ENCODE measurements at places on chromosomes 7 and 10.

DNA sequence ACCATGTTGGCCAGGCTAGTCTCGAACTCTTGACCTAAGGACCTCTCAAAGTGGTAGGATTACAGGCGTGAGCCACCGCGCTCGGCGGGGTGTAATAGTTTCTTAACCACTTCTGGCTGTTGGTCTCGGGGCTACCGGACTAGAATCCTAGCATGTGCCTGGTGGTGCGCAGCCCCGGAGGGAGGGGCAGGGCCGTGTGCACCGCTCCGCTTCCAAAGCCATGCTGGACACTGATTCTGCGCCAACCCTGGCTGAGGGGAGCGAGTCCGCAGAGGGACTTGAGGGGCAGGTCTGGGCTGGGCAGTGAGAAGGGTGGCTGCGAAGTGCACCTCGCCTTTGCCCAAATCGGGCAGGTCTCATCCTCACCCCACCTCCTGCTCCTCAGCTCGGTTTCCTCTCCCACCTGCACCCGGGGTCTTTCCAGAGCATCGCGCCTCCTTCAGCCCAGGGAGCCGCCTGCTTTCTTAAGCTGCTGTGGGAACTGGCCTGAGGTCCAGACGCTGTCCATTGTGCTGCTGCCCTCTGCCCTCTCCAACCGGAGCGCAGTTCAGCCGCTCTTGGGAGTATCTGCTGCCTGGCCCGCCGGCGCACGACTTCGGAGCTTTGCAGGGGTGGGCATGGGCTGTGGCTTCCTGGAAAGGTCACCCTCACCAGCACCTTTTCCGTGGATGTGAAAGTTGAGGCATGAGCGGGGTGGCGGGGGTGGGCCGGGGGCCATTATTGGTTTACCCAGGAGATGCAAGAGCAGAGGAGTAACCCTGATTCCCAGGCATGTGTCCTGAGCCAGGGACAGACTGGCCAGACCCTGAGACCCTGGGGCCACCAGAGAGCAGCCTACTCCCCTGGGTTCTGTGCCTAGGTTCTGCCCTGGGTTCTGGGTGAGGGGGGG, 422.6 kb upstream of the NUPR2 start:
- DNase-seq: no peak

GRCh38 chr10:77249901-77250459, 387.6 kb downstream of the KCNMA1 start:
- no peak for DNase-seq

DNA sequence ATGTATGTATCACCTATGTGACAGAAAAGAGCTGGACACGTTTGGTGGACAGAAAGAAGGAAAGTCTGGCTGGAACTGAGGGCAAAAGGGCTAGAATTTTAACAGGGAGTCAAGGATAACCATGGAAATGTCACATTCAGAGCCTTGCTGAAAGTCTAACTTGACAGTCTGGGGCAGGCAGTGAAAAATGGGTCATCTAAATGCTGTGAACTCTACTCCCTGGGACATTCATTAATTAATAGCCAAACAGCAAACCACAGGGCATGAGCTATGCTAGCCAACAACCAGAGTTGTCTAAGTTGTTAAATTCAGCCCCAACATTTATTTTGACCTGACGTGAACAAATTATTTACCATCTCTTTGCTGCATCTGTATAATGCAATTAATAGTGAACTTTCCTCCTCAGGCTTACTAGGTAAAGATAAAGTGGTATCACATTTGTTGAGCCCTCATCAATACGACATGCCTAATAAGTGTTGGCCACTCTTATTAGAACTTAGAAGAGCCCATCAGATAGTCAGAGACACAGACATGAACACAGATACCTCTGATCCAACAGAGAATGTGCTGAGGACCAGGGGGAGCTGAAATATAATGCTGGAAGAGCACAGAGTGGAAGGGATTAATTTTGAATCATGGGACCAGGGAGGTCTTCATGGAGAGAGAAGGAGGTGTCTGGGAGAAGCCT, 109.9 kb downstream of the SORCS1 start:
- DNase-seq: no peak

DNA sequence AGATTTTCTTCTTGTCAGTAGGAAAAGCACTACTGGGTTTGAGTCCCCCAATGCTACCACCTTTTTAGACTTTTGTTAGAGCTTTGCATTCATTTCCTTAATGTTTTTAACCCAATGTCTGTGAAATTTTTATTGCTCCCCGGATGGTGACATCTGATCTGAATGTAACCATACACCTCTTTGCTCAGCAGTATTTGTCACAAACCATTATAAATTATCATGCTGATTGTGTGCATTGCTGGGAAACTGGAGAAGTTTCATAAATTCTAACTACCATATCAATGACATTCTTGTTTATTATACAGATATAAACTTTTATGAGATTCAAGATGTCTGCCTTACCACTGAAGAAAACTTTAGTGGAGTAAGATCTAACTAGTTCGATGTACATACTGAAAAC, 8.5 kb downstream of the NRP1 start:
- DNase-seq: no peak

GRCh38 chr7:141979568-141979967, 6.0 kb upstream of the TAS2R38 start:
- no peak for DNase-seq

- DNase-seq: no peak
Observed at GRCh38 chr7:153245809-153246208, 486.3 kb downstream of the ACTR3B start.

DNA sequence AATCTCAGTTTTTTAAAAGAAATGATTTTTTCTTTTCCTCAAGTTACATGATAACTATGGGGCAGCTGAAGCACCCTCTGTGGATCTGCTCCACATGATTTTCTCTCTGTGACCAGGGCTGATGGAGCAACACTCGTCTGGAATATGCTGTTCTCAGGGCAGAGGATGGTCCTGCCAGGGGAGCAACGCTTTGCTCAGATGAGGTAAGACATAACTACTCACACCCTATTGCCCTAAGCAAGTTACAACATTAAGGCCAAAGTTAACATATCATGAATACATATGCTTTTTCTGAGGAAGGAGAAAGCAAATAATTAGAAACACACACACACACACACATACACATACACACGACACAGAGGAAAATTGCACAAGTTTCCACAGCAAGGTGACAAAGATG, 71.4 kb downstream of the CALCR start:
- no peak for DNase-seq

- no peak for DNase-seq
Observed at GRCh38 chr7:99863847-99864440, 12.9 kb downstream of the OR2AE1 start.

- DNase-seq: no peak
Observed at GRCh38 chr10:6027929-6028328, 34.2 kb downstream of the IL2RA start.

- DNase-seq: no peak
Observed at GRCh38 chr10:89852872-89853271, 151.5 kb downstream of the KIF20B start.

DNA sequence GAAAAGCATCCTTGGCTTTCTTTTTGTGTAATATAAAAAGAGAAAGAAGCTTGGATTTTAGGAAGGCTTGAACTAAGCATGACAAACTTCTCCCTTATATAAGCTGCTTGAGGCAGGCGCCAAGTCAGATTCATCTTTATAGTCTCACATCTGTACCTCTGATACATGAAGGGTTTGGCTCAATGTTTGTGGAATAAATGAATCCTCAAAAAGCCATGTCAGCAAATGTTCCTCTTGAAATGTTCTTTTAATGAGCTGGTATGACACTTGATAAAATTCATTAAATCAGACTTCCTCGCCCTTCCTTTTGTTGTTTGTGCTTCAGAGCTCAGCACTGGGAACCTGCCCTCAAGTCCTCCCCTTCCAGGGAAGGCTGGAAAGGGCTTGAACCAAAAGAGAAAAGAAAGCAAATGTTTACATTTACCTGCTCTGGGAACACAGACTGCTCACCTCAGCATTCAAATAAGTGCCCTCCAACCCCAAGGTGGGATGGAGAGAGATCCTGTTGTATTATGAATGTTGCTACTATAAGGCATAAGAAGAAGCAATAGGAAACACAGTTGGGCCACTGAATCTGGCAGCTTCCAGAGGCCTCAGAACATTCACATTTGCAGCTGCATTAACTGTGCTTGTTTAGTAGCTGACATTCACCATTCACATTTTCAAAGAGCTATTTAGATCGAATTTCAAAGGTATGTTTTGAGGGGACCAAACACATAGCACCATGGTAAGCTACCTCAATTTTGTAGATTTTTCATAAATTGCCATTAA, 212.6 kb downstream of the CACNA2D1 start:
- DNase-seq: no peak

- no peak for DNase-seq
Observed at GRCh38 chr10:68496072-68496471, 24.3 kb upstream of the DNA2 start.

DNA sequence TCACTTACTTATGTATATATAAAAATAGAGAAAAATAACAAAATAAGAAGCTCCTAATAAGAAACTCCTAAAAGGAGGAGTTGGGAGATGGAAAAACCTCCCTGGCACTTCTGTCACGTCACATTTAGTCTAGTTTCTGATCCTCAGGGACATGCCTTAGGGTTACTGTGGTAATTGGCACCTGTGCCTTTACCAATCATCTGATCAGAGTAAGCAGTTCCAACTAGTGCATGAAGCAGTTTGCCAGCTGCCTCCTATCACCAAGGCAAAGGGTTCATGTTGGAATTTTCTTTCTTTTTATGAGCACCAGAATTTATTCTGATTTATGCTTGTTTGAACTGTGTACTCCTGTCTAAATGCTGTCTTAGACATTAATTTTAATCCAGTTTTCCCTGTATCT, 49.9 kb downstream of the ARL4A start:
- DNase-seq: no peak

DNA sequence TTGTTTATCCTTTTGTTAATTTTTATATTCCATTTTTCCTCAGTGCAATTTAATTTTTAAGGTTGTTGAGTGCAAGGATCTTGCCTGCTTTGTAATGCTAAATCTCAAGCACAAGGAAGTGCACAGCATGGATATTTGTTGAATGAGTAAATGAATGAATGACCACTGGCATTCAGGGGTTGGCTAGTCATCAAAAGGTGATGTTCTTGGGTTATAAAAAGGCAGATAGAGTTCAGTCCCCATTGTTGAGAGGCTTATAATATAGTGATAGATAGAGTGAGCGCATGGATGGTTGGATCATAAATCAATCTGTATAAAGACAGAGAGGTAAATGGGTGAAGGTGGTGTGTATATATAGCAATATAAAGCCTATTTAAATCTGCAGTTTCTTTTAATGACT, 193.2 kb upstream of the KLF6 start:
- DNase-seq: no peak

GRCh38 chr7:128919881-128920799, 9.6 kb upstream of the KCP start:
- DNase-seq: no peak

- no peak for DNase-seq
Observed at GRCh38 chr10:130371666-130372065, 235.5 kb downstream of the GLRX3 start.

GRCh38 chr7:6502886-6503285, 48.4 kb downstream of the GRID2IP start:
- DNase-seq: no peak

GRCh38 chr10:33478089-33478674, 143.7 kb upstream of the NRP1 start:
- no peak for DNase-seq

- DNase-seq: no peak
Observed at GRCh38 chr7:43664681-43665080, 64.6 kb downstream of the COA1 start.

DNA sequence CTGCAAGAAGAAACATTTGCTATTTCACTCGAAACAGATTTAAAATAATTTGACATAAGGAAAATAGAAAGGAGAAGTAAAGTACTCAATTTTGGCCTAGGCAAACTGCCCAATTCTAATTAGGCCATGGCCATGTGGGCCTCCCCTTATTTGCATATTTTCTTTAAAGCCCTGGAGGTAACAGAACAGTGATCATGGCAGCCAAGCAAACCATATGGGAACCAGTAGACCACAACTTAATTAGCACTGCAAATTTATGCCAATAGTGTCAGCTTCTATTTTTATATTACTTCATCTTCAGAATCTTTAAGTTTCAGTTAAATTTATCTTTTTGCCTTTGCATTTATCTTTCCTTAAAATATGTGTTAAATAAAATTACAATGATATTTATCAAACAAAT, 63.3 kb upstream of the THSD7A start:
- DNase-seq: no peak

- DNase-seq: no peak
Observed at GRCh38 chr7:92119213-92119759, 15.0 kb downstream of the CYP51A1 start.

GRCh38 chr7:77202481-77202976, 2.9 kb upstream of the FGL2 start:
- no peak for DNase-seq

DNA sequence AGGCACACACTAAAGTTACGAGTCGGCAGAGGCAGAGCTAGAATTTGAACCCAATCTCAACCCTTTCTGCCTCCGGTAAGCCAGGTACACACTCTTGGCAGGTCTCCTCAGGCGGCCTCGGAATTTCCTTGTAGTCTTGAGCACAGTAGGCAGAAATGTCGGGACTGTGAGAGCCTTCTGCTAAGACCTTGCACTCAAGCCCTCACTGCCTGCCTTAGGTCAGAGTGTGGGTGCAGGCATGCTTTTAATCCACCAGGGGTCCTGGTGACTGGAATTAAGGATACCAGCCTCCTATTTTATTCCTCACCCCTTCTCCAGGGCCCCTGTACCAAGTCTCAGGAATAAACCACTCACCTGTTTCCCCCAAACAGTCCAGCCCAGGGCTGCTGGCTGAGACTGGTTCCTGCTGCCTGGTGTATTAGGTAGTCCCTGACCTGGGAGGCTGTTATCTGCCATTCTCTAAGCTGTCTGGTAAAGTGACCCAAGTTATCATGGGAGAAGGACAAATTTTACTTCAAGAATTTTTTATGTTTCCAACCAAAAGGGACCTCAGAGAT, 855 bp downstream of the ATP6V1F start:
- DNase-seq: peak; percentile 66

DNA sequence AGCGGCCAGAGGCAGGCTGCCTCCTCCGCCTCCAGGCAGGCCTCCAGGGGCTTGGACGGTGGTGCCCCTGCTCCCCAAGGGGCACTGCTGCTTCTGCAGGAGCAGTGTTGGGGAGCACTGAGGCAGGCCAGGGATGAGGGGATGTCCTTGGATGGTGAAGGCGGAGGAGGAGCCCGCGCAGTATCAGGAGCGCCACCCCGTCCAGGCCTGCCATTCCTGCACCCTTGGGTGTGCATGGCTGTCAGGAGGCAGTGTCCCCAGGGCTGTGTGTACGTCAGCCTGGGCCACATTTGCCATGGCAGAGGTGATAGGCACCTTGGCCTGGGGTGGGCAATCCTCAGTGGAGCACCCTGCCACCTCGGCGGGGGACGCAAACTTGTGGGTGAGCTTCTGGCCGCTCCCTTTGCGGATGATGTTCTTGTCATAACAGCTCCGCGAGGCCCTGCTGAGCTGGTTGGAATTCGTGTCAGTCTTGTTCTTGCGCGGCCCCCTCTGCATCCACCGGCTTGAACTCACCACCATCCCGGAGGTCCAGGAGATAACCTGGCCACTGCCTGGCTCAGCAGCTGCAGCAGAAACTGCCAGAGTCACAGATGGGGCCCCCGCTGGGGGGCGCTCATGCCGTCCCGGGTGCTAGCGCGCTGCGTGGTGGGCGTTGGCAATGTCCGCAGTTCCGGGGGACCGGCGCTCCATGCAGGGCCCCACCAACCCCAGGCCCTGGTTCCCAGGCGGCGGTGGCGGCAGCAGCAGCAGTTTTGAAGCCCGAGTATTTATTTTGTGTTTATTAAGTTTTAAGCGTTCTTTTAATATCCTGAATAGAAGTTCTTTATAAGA, 182.3 kb upstream of the ADCY1 start:
- no peak for DNase-seq

Data from suppressor macrophage treated with lipopolysaccharide for 4 hours (primary cell).